ENCODE measurements at places on chromosomes 4 and X.
A peak's percentile ranks its signal among the peaks of the same experiment; 100 is the strongest.

DNA sequence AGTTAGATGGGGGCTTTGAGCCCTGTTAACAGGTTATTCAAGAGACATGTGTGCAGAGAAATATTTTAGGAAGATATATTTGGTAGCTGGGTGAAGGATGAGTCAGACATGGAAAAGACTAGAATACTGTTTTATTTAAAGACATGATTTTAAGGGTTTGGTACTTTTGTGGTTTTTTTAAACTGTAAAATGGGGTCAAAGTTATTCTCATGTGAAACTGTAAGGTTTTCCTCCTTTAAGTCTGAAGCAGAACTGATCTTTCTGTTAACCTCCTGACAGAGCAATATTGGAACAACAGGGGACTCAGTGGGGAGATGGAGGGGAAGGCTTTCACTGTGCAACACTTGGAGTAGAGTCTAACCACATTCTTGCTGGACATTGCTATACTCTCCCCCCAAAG lies 112.4 kb upstream of the LSM6 start:
- no peak for DNase-seq

GRCh38 chr4:115154826-115155225 lies 41.4 kb upstream of the NDST4 start:
- no peak for DNase-seq

- no peak for DNase-seq
These were observed 6.3 kb downstream of the PRAF2 start for GRCh38 chrX:49067285-49068120.

GRCh38 chrX:21255032-21255618 lies 119.1 kb upstream of the CNKSR2 start:
- DNase-seq, result no peak

DNA sequence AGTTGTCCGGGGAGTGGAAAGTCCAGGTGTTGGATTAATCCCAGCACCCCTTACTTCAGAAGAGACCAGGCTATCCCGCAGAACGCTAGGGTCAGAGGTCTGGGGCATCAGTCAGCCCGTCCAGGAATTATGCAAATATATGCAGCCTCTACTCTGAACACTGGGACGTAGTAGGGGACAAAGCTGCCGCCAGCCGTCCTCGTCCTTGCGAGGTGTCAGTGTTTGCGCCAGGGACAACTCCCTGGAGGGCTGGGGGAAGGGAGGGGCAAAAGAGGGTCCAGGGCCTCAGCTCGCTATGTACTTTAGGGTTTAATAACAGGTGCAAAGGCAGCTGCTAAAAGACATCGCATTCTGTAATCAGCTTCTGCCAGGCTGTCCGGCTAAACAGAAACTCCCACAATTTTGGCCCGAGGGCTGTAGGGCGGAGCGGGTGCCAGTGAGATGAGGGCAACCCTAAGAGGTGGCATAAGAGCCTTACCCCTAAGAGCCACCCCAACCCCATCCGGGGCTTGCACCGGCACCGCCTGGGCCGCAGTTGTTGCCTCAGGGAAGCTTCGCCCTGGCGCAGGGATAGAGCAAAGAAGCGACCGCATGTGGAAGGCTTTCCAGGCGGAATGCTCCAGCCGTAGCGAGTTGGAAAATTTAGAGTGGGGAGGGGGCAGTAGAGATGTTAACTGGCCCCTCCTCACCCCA lies 8.4 kb downstream of the HAND2 start:
- DNase-seq, result peak; percentile 55

GRCh38 chr4:54712206-54712605 lies 54.4 kb downstream of the KIT start:
- no peak for DNase-seq

GRCh38 chr4:157803845-157804521 lies 368.8 kb downstream of the GASK1B start:
- DNase-seq, result no peak

DNA sequence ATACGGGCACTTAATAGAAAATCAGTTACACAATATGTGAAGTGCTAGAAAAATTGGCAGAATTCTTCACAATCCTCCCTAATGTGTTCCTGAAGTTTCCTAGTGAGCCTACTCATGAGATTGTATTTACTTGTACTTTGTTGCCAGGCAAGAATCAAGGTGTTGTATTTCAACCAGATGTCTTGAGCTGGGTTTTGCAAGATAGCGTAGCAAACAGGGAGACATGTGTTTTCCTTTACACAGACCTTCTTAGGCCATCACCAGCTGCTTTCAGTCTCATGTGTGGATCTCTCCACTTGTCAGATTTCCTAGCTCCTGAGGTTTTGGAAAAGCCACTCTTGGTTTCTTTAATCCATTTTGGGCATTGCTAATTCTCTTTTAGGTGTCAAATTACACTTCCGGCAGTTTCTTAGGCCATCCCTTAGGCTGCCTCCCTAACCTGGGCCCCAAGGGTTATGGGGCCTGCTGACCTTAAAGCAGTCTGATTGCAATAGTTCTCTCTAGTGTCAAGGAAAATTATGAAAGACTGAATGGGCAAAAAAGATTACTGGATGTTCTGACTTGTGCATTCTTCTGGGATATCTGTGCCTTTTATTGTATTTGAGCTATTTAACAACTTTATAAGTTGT lies 12.2 kb upstream of the EDA start:
- no peak for DNase-seq

GRCh38 chr4:6019316-6020263 lies 1.4 kb upstream of the C4orf50 start:
- no peak for DNase-seq

- no peak for DNase-seq
These were observed 43.2 kb downstream of the GALNT7 start for GRCh38 chr4:173211838-173212237.

DNA sequence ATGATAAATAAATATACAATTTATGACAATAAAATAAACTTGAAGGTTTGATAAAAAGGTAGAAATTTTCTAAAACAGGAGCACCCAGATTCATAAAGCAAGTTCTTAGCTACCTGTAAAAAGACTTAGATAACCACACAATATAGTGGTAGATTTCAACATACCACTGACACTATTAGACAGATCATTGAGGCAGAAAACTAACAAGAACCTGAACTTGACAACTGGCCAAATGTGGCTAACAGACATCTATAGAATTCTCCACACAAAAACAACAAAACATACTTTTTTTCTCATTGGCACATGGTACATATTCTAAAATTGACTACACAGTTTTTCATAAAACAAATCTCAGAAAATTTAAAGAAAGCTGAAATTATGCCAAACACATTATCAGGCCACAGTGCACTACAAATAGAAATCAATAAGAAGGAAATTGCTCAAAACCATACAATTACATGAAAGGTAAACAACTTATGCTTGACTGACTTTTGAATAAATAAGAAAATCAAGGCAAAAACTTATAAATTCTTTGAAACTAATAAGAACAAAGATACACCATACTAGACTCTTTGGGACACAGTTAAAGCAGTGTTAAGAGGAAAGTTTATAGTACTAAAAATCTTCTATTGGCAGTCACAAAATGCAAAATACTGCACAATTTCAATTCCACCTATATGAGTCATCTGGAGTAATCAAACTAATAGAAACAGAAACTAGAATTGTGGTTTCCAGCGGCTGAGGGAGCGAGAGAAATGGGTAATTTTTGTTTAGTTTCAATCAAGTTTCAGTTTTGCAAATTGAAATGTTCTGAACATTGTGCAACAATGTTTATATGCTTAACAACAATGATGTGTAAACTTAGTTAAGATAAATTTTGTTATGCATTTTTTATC lies 925.6 kb downstream of the SH3BGRL start:
- no peak for DNase-seq

- DNase-seq, result no peak
These were observed 16.3 kb upstream of the FRYL start for GRCh38 chr4:48796191-48796926.

- no peak for DNase-seq
These were observed 169.1 kb downstream of the LDB2 start for GRCh38 chr4:16729336-16729735.

GRCh38 chrX:136759968-136760367 lies 20.8 kb downstream of the ARHGEF6 start:
- DNase-seq, result no peak

DNA sequence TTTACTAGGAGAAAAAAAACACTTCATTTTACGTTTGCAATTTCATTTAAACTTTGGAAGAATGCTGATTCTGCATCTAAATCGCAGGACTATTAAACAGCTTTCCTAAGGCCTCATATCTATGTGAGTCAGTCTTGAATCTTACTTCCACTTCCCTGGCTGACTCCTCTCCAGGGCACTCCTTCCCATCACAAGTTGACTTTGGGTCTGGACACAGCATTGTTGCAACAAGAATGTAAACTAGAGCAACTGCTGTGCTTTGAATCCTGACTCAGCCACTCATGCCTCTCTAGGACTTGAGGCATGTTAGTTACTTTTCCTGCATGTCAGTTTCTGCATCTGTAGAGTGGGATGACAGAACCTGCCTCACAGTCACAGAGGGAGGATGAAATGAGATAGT lies 413.8 kb downstream of the FAT4 start:
- DNase-seq, result no peak

GRCh38 chr4:152862608-152863007 lies 73.5 kb upstream of the FHDC1 start:
- DNase-seq, result no peak

GRCh38 chr4:20840648-20841190 lies 140.5 kb downstream of the PACRGL start:
- DNase-seq, result no peak

- no peak for DNase-seq
These were observed 18.2 kb downstream of the PRDM8 start for GRCh38 chr4:80215449-80216052.

- DNase-seq, result no peak
These were observed 15.2 kb downstream of the BCOR start for GRCh38 chrX:40082447-40083119.

- no peak for DNase-seq
These were observed 141.2 kb upstream of the INTU start for GRCh38 chr4:127491571-127491970.

- no peak for DNase-seq
These were observed 1077.3 kb upstream of the PCDH10 start for GRCh38 chr4:132071815-132072214.

DNA sequence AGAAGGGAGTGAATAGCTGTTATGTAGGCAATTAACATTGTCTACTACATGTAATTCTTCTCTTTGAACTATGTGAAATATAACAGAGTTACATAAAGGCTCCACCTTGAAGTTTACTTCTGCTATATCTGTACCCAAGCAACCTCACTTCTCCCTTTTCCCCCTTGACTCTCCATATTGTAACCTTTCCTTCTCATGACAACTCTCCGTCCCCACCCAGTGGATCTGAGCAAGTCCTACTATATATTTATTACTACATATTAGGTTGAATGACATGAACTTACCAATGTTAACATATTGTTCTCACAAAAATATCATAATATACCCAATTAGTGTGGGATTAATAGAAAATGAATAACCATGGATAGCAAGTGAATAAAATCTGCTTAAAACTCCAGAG lies 93.2 kb upstream of the ATP8A1 start:
- peak; percentile 11 for DNase-seq

DNA sequence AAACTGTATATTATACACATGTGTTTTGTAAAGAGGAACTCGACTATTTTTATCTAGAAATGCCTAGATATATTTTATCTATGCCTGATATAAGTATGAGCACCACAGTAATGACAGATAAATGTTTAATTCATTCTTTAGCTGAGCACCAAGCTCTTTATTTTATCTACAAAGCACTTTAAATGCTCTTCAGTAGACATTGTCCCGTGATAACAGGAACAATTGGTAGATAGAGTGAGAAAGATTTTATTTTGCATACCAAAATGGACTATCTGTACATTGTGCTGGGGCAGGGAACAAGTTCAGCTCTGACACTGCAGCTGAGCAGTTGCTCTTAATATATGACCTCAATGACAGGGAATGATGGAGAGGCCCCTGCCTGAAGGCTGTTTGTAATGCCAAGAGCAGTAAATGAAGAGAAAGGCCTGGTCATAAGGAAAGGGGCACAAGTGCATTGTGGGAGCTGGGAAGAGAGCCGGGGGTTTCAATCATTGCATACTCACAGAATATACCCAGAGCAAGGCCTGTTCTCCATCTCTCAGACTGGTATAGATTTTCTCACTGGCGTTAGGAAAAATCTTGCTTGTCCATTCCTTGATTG lies 57.3 kb downstream of the SEPTIN11 start:
- no peak for DNase-seq

DNA sequence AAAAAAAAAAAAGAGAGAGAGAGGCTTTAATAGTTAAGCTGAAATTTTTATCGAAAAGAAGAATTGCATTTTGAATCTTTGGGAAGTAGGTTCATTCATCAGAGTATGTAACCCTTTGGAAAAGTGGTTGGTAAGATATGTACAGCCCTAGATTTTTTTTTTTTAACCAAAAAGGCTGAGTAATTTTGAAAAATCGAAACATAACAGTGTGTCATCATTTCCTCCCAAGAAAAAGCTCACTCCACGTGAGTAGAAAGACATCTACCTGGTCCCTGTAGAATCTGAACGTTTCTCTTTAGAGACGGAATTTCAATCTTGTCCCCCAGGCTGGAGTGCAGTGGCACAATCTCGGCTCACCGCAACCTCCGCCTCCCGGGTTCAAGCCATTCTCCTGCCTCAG lies 16.2 kb downstream of the SHOX start:
- DNase-seq, result no peak

DNA sequence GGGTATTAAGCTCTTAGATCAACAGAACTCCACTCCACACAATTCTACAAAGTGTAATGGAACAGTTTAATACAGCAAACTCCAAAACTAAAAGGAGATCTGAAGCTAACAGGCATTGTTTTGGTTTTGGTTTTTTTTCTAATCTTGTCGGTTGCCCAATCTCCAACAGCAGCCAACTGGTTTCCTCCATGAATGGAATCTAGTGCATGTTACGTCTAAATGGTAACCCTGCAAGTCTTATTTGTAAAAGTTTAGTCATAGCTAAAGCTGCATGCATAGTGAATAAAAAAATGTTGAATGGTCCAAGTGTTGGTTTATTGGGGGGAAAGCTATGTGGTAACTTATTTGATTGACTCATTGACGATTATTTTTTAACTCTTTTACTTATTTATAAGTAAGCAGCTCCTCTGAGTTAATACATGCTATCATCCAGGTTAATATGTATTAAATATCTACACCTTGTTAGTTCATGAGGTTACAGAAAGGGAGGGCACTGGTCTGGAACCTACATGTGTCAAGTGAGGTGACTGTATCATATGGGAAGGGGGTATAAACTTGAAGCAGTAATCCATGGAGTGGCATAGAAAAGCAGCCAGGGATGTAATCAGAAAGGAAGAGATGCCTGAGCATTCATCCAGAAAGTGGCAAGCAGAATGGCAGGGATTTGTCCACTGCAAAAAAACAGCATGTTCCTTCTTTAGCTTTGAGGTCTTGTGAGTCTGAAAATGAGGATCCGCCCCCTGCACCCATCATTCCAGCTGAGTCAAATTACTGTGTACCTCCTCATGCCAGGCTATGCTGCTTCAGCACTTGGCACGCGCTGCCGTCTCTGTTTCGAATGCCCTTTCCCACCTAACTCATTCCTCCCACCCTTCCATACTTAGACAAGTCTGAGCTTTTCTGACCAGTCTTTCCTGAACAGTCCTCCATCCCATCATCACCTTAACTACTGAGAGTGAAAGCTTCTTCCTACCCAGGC lies 81.7 kb downstream of the PDGFC start:
- peak; percentile 46 for DNase-seq

- DNase-seq, result peak; percentile 23
These were observed at the start of gene NUDT11 for GRCh38 chrX:51496501-51497291. Gene NUDT11 (minus strand): TSS chrX:51496592. CDS start chrX:51496444, 148 bp downstream.
